ENCODE measurements at places on chromosomes 12 and 14. TPM values are rescaled to one million over a fixed set of nuclear protein-coding genes. Genes with fewer than 3 reads are reported as not detected.

The APOLD1 gene
- total RNA-seq = 18.9 TPM

GRCh38 chr14:60508707-60509437, at the start of gene SIX6:
TSS of gene SIX6 (plus strand) at chr14:60509146. CDS start at chr14:60509399, 253 bp downstream.
- DNase-seq = no peak

- DNase-seq = no peak
Measured at GRCh38 chr12:50203691-50204090, 36.5 kb upstream of the CERS5 start.

The ZNF641 gene
- 23.8 TPM for total RNA-seq

- DNase-seq = no peak
Measured at GRCh38 chr14:50225974-50226297, 5.4 kb downstream of the SOS2 start.

DNA sequence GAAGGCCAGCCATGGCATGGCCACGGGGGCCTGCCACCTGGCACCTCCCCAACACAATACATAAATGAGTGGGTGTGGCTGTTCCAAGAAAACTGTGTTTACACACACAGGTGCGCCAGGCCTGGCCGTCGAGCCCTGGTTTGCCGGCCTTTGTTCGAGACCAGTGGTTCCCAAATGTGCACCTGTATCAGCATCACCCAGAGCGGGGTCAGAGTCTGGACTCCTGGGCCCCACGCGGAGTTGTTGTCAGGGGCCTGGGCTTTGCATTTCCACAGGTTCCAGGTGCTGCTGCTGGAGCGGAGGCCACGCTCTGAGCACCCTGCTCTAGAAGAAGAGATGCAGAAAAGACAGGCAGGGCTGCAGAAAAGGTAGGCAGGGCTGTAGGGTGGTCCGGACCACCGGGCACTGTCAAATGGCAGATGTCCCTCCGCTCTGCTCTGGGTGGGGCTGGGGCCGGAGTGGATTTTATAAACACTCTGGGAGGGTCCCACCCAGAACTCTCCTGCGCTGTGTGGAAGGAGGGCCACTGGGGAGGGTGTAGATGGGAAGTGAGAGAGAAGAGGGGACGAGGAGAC, 4.2 kb upstream of the ASPG start:
- DNase-seq = no peak

DNA sequence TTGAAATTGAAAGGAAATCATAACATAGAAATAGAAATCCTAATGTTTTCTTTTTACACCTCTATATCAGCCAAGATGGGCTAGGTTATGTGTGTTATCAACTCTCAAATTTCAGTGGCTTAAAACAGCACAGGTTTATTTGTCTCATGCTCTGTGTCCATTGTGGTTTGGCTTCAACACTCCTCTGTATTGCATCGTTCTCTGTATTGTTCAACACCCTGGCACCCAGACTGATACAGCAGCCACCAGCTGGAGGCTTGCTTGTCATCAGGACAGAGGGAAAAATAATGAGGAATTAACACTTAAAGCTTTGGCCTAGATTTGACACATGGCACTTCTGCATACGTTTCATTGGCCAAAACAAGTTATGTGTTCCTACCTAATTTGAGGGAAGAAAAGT, 234.2 kb upstream of the ARHGAP5 start:
- no peak for DNase-seq

The KCNC2 gene
- total RNA-seq = not detected

GRCh38 chr14:51652168-51653078, 713 bp downstream of the FRMD6 start:
- DNase-seq = no peak

GRCh38 chr12:121668750-121669520, 519 bp downstream of the MORN3 start:
- peak; percentile 82 for DNase-seq

DNA sequence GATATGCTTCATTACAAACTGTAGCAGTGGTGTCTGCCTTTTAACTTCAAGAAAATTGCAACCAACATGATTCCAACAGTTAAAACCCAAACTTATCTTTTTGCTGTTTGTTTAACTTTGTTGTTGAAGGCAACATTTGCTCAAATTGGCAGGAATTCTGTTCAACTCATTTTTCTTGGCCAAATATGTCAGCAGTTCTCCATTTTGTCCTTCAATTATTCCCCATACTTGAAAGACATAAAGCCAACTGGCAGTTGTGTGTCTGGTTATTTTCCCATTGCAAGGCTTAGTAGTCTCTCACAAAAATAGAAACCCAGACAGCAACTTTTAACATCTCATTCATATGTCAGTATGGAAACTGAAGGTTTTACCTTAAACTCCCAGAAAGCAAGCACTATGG, 146.3 kb downstream of the LRIG3 start:
- no peak for DNase-seq

- no peak for DNase-seq
Measured at GRCh38 chr12:57874166-57875108, 27.9 kb upstream of the CTDSP2 start.

DNA sequence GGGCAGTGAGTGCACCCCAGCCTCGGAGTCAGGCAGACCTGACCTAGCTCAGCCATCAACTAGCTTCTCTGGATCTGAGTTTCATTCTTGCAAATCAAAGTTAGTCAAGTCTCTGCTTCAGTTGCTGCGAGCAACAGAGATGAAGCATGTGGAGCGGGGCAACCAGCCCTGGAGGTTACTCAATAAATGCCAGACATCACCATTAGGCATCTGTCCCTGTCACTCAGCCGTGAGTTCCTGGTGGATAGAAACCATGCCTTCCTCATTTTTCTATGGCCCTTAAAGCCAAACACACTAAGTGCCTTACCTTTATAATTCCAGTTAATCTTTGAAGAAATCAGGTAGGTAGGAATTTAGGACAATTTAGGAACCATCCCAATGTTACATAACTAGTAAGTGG, 19.3 kb downstream of the RFX4 start:
- no peak for DNase-seq

The SLC25A21 gene
- total RNA-seq = 1.4 TPM

The SLC22A17 gene
- 35.3 TPM for total RNA-seq

GRCh38 chr12:89173096-89173495, 179.2 kb downstream of the DUSP6 start:
- DNase-seq = no peak

The DNAI7 gene
- total RNA-seq = 5.3 TPM

GRCh38 chr12:108807476-108807875, 49.9 kb downstream of the SSH1 start:
- peak; percentile 37 for DNase-seq

The STAB2 gene
- 0.16 TPM for total RNA-seq

- DNase-seq = no peak
Measured at GRCh38 chr14:42563313-42563712, 956.6 kb downstream of the LRFN5 start.

The NXPH4 gene
- total RNA-seq = 0.16 TPM

The DTX1 gene
- 4.9 TPM for total RNA-seq

The KCNH3 gene
- 2.8 TPM for total RNA-seq

DNA sequence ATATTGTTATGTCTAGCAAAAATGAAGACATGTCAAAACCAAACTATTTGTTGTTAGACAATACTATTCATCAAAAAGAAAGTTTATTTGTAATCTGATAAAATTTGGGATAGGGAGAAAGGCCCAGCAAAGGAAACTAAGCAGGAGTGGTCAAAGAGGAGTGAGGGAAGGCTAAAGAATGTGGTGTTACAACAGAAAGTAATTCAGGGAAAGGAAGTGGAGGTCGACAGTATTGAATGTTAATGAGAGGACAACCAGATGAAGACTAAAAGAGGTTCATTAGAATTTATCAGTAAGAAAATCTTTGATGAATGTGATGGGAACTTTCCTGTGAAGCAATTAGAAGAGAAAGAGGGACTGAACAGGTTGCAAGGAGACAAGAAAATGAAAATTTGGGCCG, 33.9 kb downstream of the PLCZ1 start:
- DNase-seq = no peak

DNA sequence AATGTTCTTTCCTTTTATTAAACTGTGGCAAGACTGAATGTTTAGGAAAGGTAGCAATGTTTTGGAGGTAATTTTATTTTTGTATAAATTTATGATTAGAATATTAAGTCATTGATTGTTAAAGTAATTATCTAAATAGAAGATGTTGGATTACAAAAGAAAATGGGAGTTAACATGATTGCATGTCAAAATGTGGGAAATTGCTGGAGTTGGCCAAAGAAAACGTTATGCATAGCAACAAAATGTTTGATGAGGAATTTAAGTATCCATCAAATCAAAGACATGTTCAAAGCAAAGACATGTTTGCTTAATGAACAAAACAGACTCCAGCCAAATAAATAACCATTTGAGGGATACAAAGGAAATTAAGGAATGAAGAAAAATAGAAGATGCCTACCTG, 3.2 kb upstream of the MLH3 start:
- DNase-seq = no peak

The TRPV4 gene
- 6.0 TPM for total RNA-seq

The NRIP2 gene
- 11.7 TPM for total RNA-seq

GRCh38 chr14:100873096-100873482, 30.4 kb downstream of the RTL1 start:
- DNase-seq = no peak

The PTPRB gene
- 71.6 TPM for total RNA-seq

The KRT71 gene
- total RNA-seq = not detected

GRCh38 chr14:61252369-61253063, 28.6 kb downstream of the TMEM30B start:
- DNase-seq = peak; percentile 87

DNA sequence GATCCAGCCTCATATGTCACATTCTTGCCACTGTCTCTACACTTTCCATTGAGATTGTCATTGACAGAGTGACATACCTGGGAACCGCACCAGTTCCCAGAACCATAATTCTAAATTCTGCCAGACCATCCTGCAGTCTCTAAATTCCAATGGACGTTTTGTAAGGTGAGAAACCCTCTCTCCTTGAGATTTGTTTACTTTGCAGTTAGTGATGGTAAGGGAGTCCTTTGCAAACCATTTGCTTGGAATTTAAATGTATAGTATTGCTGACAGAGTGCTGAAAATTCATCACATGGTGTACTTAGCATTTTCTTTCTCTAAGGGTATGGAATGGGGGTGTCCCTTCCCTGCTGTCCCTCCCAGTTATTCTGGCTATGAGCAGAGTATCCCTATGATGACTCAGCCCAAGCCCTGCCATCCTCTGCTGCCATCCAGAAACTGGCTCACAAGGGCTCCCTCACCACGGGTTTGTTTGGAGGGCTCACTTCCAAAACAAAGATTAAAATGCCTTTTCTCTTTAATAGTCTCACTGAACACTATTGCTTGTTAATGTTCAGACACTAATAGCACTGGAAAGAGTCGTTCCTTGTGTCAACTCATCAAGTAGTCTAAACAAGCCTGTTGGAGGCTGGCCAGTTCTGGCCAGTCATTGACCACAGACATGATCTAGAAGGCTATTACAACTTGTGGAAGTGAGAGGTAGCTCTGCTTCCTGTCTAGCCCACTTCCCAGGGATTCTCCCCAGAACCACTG, 129.0 kb upstream of the HMGA2 start:
- DNase-seq = peak; percentile 90

The KLHDC1 gene
- 8.4 TPM for total RNA-seq

DNA sequence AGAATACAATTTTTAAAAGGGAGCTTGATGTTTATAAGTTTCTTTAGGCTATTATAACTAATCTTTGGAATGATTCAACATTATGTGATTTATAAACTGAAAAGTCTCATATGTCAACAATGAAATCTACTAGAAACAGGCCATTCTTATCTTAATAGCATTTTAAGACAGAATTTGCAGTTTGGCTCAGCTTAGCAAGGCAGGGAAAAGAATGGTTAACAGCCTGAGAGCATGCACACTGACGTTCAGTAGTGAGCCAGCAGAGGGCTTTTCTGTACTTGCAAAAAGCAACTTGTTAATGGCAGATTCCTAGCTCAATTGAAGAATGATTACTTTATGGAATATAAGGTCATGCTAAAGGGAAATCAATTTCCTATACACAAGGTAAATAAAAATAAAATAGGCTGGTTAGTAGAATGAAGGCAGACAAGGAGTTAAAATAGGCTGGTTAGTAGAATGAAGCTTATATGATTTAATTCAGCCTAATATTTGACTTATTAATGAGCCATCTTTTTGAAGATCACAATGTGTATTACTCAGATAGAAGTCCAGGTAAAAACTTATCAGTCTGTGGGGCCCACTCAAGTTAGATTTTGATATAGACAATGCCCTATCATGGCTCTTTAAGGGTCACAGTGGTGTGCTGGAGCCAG, 95.9 kb downstream of the OTOGL start:
- DNase-seq = peak; percentile 54

DNA sequence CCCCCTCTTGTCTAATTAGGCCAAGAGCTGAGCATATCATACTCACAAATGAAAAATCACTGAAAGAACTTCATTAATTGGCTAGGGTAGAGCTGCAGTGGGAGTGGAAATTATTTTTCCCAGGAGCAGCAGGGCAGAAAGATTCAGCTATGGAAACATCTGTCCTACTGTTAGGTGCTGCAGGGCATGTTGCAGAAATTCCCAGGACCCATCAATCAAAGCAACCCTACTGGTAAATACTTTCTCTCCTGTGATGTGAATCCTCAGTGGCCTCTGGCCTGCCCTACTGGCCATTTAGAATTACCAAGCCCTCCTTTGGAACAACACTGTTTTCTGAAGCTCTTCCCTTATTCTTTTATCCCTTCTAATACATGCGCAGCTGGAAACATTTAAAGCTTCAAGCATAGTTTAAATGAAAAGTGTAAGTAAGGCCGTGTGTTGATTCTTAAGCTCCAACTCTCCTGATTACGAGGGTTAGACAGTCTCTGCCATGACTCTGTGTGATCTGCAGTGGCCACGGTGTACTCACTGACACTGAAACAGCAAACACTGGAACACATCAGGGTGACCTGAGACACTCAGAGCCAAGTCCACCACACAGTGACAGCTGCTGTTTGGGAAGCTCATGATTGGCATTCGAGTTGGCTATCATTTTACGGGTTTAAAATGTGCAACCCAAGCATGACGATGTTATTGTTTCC, 62.6 kb upstream of the TMCC3 start:
- peak; percentile 59 for DNase-seq

DNA sequence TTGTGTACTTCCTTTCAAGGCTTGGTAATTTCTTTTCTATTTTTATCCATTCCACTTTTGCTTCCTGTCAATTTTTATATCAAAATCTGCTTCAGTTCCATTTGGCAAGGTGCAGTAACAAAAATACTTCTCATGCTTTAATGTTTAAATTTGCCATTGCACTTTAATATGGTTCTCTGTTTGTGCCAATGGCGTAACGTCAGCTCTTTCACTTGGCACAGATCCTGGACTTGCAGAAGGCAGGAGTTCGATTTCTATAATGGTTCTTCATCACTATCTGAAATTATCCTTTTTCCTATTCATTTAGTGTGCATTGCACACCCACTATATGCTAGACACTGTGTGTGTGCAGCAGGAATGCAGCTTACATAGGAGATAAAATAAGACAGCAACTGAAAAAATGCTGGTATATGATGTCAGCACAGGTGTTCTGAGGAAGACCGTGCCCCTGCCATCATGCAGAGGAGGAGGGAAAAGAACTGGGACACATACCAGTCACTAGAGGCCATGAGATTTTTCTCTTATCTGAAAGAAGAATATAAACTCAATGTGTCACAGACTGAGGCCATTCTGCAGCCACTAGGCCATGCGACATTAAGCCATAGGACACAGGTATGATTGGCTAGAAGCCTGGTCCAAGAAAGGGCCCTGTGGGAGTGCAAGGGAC, 298.2 kb downstream of the RPAP3 start:
- no peak for DNase-seq

The EML5 gene
- total RNA-seq = 2.8 TPM
